ENCODE measurements at places on chromosomes 7 and 10.

DNA sequence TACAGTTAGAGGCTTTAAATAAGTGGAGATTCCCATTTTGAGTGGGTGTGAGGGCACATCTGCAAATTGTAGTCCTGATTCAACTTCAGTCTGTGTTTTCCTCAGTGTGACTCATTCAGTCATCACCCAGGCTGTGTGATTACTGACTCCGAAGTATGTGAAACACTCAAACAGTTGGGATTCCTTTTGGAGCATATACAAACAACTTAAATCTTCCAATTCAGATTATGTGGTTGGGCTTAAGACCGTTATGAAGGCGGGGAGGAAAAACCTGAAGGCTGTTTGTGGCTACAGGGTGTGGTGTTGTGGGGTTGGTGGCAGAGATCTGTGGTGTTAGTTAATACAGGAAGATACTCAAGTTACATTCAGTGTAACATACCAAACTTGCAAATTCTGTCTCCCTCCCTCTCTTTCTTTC, 259.7 kb upstream of the FERD3L start:
- peak; percentile 99 for DNase-seq

DNA sequence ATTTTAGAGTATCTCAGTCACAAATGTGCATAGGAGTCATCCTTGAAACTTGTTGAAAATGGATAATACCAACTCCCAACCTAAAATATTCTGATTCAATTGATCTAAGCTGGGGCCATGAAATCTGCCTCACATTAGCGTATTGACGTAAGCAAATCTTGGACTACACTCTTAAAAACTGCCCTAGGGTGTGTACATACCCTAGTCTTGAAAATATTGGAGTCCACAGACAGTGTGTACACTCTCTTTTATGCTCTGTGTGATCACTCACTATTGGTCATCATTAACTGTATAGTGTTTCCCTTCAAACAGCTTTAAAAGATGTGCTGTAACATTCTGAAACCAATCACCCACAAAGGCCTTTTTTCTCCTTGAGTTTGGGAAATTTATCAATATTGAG, 102.9 kb upstream of the FERD3L start:
- peak; percentile 23 for DNase-seq

- DNase-seq, result no peak
These were observed 105.9 kb upstream of the ANLN start for GRCh38 chr7:36283711-36284130.

- no peak for DNase-seq
These were observed 462.8 kb upstream of the ZWINT start for GRCh38 chr10:56823849-56824248.

- no peak for DNase-seq
These were observed 62.5 kb upstream of the CHST15 start for GRCh38 chr10:124155781-124156435.

- peak; percentile 55 for DNase-seq
These were observed 28.6 kb downstream of the PDSS1 start for GRCh38 chr10:26725837-26726727.

- no peak for DNase-seq
These were observed 113.4 kb downstream of the SEM1 start for GRCh38 chr7:96596120-96596826.

- DNase-seq, result no peak
These were observed 29.8 kb upstream of the PODXL start for GRCh38 chr7:131586259-131586658.

DNA sequence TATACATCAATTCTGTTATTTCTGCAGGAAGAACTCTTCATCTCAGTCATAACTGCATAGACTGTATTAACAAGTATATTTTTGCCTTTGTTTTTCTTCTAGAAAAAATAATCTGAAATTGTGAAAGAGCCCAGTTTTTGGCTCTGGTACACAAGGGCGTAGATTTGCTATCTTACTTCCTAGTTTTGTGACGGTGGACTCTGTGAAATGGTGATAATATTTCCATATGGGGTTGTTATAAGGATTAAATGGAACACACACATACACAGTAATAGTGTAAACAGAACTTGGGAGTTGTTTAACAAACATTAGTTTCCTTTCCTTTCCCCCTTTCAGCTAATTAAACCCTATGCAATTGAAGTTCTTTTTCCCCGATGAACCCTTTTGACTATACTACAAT, 108.7 kb downstream of the MKLN1 start:
- DNase-seq, result no peak

DNA sequence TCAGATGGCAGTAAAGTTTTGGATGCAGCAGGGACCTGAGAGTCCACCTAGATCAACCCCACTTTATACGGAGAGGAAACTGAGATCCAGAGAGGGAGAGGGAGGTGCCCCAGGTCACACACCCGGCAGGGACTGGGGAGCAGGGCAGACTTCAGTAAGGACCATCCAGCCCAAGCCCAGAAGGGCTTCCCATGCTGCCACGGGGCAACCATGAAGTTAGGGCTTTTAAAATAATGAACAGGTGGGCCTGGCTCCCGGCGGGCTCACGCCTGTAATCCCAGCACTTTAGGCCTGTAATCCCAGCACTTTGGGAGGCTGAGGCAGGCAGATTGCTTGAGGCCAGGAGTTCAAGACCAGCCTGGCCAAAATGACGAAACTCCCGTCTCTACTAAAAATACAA, 98.5 kb downstream of the HIP1 start:
- no peak for DNase-seq

DNA sequence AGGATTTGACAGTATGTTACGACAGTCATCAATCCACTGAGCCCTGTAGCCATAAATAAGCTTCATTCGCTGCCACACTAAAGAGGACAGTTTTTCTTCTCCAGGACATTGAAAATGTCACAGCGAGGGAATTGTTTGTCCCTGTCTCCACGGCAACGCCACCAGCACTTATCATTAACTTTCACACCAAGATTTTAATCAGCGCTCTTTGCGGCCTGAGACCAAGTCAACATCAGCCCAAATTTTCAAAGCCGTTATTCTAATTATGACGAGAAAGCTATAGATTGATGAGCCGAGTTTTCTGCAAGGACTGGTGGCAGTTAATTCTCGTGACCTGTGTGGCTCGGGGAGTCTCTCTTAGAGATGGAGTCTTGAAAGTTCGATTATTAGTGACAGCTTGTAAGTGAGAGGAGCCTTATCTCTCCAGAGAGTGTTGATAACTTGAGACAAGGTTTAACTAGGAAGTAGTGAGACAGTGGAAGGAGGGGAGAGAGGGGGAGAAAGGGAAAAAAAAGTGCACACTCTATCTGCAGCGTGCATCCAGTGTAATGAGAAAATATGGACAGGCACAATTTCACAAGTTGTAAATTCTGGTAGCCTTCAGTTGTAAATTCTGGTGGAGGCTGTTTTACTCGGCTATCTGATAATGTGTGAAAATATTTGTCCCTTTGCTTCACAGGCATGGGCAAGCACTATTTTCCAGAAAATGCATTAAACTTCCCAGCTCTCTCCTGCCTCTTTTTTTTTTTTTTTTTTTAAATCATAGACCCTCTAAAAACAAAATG, 473.3 kb downstream of the LRMDA start:
- no peak for DNase-seq

- peak; percentile 98 for DNase-seq
These were observed 46.9 kb downstream of the EGFR start for GRCh38 chr7:55065511-55066229.

GRCh38 chr7:38316733-38317360, 43.4 kb upstream of the TARP start:
- DNase-seq, result no peak

- DNase-seq, result no peak
These were observed 169.4 kb downstream of the KIAA1217 start for GRCh38 chr10:24378126-24378920.

DNA sequence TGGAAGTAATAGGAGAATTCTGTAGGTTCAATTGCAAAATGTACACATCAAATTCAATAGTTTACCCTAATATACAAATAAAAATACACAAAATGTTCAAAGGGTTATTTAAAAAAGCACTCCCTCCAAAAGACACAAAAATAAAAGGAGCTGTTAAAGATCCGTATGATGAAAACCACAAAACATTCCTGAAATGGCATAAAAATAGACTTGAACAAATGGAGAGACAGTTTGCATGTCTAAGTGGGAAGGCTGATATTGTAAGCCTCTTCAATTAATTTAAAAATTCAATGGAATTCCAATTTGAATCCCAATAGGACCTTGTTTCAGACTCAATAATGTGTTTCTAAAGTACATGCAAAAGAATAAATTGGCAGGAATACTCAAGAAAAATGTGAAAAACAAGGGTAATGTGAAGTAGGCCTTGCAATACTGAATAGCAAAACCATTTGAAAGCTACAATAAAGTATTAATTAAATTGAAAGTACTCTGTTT, 38.0 kb upstream of the INSYN2A start:
- DNase-seq, result peak; percentile 13

- no peak for DNase-seq
These were observed 20.1 kb upstream of the MMP21 start for GRCh38 chr10:125795637-125796190.

DNA sequence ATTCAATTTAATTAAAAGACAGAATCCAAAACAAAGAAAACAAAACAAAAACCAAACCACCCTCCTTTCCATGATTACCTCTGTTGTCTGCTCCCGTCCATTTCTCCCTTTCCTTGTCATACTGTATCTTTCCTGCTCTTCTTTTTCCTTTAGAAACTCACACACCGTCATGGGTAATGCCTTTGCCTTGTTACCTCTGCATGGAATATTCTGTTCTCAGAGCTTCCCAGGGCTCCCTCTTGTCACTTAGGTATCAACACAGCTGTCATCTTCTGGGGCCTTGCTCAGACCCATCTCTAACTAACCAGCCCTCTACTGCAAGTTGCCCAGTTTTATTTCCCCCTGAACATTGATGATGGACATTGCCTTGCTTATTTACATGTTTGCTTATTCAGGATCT, 30.2 kb upstream of the GIMAP8 start:
- no peak for DNase-seq

- no peak for DNase-seq
These were observed 33.3 kb downstream of the RNF32 start for GRCh38 chr7:156673902-156674301.

DNA sequence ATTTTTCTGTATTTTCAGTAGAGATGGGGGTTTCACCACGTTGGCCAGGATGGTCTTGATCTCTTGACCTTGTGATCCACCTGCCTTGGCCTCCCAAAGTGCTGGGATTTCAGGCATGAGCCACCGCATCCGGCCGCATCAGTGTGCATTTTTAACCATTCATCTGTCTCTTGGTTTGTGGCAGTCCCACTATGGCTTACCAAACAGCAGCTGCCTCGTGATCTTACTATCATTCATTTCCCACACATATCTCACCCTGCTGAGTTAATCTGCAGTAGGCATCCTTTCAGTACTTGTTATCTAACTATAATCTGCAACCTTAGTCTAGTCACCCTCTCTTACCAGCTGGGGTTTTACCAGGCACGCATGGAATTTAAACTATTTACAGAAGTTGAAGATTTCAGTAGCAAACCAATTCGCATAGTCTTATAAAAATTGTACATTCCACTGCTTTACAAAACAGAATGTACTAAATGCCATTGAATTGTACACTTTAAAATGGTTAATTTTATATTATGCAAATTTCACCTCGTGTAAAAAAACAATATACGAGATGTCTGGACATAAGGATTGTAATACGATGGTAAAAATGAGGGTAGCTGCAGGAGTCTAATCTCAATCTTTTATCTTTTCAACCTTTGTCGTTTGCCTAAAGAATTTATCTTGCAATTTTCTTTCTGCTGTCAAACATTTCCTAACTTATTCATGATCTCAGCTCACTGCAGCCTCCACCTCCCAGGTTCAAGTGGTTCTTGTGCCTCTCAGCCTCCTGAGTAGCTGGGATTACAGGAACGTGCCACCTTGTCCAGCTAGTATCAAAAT, 4.6 kb upstream of the TBC1D12 start:
- DNase-seq, result peak; percentile 60

- no peak for DNase-seq
These were observed 8.6 kb downstream of the KNDC1 start for GRCh38 chr10:133168617-133169031.

DNA sequence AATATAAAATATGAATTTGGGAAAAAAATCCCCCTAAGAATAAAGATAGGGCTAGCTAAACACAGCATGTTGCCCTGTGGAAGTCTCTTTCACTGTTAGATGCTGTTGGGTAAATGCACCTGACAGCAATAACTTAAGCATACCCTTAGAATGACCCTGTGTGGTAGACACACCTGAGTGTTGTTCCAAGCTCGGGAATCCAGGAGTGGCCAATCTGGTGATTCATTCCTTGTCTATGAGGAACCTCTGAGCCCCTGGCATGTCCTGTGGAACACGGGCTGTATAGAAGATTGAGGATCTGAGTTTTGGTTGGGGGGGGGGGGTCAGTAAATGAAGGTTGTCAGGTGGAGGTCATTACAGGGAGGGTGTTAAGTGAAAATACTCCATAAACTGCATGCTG, 730.0 kb upstream of the IGFBP3 start:
- no peak for DNase-seq

GRCh38 chr7:101666741-101667140, 37.6 kb upstream of the MYL10 start:
- no peak for DNase-seq

DNA sequence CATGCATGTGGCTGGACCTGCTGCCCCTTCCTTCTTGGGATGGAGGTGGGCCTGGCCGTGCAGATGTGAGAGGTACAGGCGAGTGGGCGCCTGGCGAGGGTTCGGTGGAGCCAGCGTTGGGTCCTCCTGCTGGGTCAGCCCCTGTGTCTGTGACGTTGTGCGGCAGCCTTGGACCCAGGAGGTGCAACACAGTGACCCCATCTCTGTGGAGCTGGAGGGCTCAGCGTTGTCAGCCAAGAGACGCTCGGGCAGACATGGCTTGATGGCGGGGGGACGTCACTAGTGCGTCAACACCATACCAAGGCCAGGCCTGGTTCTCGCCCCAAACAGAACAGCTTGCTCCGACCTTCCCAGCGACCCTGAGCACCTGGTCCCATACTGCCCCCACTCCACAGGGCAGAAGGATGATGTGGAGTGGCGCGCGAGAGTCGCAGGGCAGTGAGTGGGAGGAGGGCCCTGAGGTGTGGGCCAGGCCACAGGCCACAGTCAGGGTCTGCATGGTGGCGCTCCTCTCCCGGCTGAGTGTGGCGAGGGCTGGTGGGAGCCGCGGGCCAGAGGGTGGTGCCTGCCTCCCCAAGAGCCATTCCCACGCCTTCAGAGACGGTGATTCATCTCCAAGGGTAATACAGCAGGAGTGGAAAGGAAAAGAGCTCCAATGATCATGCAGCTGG, 184.4 kb downstream of the DNAJB6 start:
- DNase-seq, result no peak

GRCh38 chr7:29599026-29599425, 35.4 kb downstream of the PRR15 start:
- DNase-seq, result no peak

GRCh38 chr7:66013938-66014337, 31.9 kb upstream of the GUSB start:
- DNase-seq, result peak; percentile 35

DNA sequence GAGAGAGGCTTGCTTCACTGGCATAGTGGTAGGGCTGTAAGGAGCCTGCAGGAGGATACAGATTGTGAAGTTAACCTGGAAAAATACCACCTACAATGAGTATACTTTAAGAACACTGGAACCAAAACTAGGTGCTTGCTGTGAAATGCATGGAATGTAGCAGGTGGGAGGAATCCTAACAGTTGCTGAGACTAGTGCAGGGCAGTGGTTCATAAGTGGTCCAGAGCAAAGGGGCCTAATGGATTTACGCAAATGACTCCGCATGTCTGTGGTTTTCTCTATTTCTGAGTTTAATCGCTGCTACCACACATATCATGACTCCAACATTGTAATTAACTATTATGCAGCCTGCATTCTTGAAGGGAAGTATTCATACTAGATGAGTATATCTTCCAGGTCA, 218.4 kb downstream of the CHRM2 start:
- DNase-seq, result no peak

GRCh38 chr7:82694022-82694421, 250.4 kb upstream of the CACNA2D1 start:
- DNase-seq, result no peak

GRCh38 chr7:1368184-1368681, 91.0 kb downstream of the MICALL2 start:
- DNase-seq, result no peak
